Stimulated activated CD8-positive, alpha-beta memory T cell treated with anti-CD3 and anti-CD28 coated beads, Interleukin-4, amount 100 ng/mL, for 1 hour (primary cell): ENCODE measurements at places on chromosomes 2 and 18.

DNA sequence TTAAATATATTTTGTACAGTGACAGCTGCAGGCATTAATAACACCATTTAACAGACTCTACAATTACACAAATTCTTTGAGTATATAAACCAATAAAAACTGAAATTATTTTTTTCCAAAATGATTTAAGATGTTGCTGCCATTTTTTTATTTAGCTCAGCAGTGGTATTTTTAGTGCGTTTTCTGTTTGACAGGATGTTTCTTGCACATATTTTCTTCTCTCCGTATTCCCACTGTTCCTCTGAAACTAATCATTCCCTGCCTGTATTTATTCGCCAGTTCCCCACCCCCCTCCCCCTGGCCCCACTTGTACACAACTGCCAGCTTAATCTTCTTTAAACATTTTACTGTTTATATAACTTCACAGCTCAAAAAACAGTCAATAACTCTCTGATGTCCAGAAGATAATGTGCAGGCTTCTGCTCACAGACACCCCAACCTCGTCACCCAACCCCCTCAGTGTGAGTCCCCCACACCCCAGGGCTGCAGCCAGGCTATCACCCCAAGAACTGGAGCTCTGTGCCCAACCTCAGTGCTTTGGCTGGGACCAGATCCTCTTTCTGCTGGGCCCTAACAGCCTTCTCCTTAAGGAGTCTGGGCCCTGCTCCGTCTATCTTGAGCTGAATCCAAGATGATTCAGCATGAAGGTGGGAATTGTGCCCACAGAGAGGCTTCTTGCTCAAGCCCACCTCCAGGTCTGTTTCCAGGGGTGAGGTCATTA lies 41.6 kb upstream of the MAP4K4 start:
- DNase-seq, result no peak

DNA sequence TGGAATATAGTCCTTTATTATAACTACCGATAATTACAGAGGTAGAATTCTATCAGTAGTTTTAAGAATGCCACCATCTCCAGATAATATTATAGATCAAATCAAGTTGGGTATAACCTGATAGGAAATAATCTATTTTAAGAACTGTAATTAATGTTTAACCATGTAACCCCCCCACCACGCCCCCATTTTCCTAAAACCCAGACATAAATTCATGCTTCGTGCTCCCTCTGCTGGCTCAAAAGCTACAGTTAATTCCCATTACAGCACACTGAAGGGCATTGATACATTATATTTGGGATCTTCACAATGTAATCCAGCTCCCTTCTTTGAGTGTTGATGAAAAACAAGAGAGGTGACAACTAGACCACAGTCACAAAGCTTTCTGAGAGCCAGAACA lies 228.0 kb upstream of the SMAD7 start:
- DNase-seq, result no peak

GRCh38 chr2:225074366-225074765 lies 32.1 kb upstream of the DOCK10 start:
- DNase-seq, result no peak

- no peak for DNase-seq
These were observed 246.8 kb downstream of the TMEM182 start for GRCh38 chr2:103008586-103008985.

- DNase-seq, result no peak
These were observed 27.9 kb upstream of the AGFG1 start for GRCh38 chr2:227443889-227444568.

- DNase-seq, result no peak
These were observed 579 bp upstream of the ITM2C start for GRCh38 chr2:230864122-230864604.

DNA sequence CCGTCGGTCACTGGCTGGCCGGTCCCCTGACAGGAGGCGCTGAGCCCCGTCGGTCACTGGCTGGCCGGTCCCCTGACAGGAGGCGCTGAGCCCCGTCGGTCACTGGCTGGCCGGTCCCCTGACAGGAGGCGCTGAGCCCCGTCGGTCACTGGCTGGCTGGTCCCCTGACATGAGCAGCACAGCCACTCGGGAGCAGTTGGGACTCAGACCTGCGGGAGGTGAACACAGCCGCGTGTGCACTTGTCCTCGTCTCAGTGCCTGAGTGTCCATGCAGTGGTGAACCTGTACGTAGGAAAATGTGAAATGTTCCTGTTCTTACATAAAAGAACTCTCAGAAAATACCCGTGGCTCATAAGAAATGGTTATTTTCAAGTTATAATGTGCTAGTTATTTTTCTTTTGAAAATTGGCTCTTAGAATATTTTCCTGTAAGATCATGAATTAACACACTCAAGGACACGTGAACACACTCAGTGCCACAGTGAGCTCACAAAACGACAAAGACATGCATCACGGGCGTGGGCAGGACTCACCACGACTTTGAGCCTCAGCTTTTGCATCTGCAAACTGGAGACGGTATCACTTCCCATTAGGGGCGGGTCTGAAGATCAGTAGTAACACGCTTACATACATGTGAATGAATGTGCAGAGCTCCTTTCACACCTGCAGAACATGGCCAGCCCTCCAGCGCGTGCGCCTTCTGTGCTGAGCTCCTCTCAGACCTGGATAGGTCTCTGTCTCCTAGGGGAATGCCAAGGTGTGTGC lies 21.1 kb upstream of the NFATC1 start:
- no peak for DNase-seq

GRCh38 chr2:50596515-50596914 lies 435.4 kb downstream of the NRXN1 start:
- DNase-seq, result no peak

GRCh38 chr2:151616760-151617339 lies 117.4 kb downstream of the NEB start:
- DNase-seq, result no peak

DNA sequence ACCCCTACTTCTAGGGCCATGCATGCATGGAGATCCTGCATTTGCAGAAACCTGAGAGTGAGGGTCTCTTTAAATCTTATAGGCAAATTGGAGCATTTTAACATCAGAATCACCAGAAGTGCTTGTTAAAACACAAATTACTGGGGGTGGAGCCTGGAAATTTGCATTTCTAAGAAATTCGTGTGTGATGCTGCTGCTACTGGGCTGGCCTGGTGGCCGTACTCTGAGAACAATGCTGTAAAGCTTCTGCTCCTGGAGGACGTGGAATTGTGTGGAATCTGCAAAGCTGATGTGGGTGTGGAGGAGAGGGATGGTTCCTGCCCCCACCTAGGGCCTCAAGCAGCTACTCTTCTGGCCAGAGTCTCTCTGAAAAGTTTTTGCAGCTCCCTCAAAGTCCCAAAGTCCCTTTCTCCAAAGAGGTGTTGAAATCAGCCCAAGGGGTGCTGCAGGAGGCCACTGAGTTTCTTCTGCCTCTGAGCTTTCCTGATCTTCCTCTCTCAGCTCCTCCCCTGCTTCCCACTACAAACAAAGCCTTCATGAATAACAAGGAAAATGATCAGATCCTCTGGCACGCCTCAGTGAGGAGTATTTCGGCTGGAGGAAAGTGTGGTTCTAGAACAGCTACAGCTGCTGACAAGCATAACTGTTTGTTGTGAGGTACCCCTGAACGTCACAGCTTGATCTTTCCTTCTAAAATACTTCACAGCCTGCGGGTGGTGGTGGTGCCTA lies 508.3 kb downstream of the CNTNAP5 start:
- DNase-seq, result no peak

DNA sequence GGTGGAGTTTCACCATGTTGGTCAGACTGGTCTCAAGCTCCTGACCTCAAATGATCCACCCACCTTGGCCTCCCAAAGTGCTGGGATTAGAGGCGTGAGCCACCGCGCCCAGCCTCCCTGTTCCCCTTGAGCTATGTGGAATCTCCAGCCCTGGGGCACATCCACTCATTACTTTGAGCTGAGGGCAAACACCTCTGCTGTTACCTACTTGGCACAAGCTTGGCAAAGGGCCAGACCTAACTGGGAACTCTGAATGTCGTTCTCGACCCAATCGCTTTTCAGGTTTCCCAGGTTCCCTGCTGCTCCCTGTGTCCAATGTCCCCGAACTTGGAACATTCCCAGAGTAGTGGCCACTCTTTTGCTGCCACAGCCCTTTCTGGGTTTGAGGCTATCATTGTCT lies 40.6 kb downstream of the CHST10 start:
- DNase-seq, result no peak

DNA sequence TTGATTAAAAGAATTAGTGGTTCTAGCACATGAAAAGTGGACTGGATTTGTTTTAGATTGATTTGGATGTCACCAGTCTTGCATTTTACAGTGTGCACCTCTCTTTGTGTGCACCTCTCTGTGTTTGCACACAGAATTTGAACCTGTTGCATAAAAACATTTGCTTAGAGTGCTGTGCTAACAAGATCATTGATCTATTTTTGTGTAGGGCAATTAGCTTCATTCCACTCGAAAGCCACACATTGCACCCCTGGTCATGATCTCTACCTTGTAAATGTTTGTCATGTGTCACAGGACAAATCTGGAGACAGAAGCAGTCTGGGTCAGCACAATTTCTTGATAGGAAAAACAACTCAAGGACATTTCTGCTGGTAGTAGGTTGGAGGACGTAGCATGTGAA lies 258.7 kb upstream of the LINC00305 start:
- DNase-seq, result no peak

- DNase-seq, result no peak
These were observed 87.5 kb downstream of the POLR1A start for GRCh38 chr2:86017901-86018896.

DNA sequence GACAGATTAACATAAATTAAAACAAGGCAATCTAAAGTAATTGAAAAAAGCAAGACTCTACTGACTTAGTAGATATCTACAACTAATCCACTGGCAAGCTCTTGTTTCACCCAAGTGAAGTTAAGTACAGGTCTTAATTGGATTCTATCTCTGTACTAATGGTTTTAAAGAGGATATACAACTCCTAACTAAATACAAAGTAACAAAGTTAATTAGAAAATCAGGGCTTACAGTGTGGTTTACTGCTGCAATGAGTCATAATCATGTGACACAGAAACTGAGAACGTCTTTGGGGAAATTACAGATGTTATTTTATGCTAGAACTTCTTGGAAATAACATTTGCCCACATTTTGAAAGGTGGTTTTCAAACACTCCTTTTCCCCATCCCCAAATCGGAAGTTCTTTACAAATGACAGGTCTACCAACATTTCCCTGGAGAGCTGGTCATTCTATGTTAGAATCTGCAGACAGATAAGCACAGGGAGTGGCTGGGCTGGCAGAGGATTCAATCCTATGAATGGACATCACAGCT lies 245.3 kb downstream of the STK39 start:
- DNase-seq, result no peak

DNA sequence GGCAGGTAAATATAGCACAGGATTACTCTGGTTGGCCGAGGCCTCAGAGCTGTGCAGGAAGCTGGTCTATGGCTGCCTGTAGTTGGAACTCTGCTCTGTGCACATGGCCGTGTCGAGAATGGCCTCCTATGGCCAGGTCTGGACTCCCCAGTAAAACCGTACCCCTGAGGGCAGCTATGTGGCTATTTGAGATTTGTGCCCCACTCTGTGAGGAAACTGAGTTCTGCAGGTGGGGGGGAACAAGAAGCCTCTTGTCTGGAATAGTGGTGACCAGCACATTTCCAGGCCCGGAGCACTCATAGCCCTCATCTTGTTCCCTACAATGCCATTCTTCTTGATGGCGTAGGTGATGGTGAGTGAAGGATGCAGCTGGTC lies 15.0 kb upstream of the TEX51 start:
- no peak for DNase-seq

DNA sequence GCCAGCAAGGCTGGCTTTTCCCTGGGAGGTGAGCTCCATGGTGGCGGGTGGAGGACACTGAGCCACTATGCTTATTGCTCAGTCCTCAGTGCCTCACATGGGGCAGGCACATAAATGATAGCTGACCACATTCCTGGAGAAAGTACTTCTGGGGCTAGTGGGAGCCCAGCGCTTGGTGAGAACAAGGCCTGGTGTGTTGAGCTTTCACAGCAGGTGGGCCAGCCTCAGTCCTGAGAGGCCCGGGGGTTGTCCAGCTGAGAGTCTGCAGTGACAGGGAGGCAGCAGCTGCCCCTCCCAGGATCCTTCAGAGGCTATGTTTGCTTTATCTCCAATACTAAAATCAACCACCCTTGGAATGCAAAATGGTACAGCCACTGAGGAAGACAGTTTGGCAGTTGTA lies 217.7 kb downstream of the ZBTB7C start:
- no peak for DNase-seq

DNA sequence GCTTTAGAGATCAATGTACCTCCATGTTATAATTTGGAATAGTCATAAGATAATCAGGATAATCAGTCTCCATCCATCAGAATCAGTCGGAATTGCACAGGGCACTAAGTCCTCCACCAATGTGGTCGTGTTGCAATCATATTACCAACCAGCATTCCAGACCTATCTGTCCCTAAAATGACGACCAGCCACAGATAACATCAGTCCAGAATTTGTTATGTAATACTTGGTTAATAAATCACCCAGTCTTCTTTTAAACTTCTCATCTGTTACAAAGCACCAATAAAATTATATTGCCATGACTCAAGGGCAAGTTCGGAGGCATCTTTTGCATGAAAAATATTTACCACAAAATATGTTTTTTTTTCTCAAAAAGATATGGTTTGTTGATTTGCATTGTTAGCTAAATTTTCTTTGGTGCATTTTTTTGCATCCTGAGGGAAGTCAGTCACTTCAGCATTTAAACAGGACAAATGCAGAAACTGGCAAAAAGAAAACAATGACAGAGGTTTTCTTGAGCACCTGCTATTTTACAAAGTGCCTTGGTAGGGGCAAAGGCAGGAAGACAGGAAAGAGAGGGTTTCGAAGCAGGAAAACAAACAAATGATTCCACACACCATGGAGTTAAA lies 29.3 kb downstream of the PIEZO2 start:
- no peak for DNase-seq

DNA sequence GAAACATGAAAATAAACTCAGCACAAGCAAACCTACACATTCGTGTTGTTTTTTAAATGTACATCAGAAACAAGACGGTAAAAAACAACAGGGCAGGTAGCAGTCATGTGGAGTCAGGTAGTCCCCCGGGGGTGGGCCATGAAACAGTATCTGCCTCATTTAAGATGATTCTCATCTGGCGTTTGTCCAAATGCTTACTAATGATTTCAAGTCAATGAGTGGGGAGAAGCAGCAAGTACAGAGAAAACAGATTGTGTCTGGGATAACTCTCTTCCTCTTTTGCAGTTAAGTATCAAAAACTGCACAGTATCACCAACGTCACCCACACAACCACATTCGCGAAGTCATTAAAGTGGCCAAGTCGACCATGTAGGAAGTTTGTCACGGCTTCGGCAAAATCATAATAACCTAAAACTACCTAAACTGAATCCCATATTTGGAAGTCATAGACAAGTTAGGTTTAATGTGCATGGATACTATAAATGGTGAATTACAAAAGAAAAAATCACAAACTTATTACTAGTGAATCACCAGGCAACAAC lies 1.3 kb downstream of the LAPTM4A start:
- no peak for DNase-seq

DNA sequence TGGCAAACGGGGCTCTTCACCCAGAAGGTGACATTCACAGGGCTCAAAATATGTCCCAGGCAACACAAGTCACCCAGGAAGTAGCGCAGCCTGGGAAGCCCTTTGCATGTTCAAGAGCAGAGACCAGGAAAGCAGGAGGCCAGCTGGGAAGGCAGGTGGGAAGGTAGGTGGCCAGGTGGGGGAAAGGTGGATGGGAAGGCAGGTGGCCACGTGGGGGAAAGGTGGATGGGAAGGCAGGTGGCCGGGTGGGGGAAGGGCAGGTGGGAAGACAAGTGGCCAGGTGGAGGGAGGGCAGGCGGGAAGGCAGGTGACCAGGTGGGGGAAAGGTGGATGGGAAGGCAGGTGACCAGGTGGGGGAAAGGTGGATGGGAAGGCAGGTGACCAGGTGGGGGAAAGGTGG lies 102.7 kb downstream of the ZNF516 start:
- no peak for DNase-seq

GRCh38 chr2:104412384-104412783 lies 441.5 kb upstream of the POU3F3 start:
- no peak for DNase-seq

- no peak for DNase-seq
These were observed 38.2 kb downstream of the FAM178B start for GRCh38 chr2:96947949-96948833.
